Brain microvascular endothelial cell (primary cell): ENCODE measurements at places on chromosomes 6 and 20.
A peak's percentile ranks its signal among the peaks of the same experiment; 100 is the strongest.

DNA sequence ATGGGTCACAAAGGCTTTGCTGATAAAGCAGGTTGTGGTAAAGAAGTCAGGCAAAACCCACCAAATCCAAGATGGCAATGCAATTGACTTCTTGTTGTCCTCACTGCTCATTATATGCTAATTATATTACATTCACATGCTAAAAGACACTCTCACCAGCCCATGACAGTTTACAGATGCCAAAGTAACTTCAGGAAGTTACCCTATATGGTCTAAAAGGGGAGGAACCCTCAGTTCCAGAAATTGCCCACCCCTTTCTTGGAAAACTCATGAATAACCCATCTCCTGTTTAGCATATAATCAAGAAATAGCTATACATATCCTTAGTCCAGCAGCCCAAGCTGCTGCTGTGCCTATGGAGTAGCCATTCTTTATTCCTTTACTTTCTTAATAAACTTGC lies 501.1 kb downstream of the MEI4 start:
- DNase-seq, result no peak

DNA sequence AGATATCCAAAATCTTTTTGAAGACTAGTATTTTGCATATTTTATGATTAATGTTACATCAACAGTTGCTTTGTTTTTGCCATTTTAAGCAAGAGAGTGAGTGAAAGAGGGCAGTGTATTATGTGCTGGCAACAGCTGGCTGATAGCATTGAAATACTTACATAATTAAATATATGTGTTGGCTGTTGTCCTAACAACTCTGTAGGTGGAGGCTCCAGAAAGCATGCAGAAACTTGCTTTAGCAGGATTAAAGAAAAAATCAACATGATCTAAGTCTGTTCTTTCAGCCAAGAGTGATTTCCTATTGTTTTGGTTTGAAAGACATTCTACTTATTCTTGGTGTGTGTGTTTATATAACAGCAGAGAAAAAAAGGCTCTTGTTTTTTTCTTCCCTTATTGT lies 127.5 kb downstream of the CDKAL1 start:
- no peak for DNase-seq

- no peak for DNase-seq
Observed at GRCh38 chr6:101845621-101846020, 452.1 kb downstream of the GRIK2 start.

DNA sequence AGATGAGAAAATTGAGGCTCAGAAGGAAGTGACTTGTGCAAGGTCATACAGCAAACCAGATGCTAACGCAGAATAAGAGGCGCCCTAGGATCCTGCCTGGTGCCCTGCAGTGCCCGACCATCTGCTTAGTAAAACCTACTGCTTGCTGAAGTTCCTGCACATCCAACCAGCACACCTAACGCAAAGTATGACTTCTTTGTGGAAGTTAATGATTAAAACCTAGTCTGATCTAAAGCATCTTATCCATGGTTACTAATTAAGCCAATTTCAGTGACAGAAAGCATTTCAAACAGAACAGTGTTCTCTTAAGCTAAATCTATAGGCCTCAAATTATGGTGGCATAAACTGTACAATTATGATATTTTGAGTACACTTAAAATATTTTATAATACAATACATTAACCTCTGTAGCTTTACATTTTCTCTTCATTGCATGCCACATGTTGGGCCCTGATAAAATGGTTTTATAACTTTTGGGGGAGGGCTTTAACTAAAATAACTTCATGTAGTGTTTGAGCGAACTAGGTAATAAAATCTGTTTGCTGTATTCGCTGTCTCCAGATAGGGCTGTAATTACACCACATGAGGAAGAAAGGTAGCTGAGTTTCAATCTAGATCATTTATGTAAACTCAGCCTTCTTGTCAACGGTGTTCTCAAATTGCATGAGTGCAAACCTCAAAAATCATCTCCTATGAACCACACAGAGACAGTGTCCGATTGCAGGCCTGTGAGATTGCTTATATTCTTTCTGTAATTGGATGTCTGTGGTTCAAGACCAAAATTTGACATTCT lies 37.5 kb upstream of the BEND3 start:
- no peak for DNase-seq

- no peak for DNase-seq
Observed at GRCh38 chr20:24662322-24662721, 192.9 kb downstream of the SYNDIG1 start.

- DNase-seq, result no peak
Observed at GRCh38 chr6:155142168-155143028, 121.4 kb upstream of the CLDN20 start.

GRCh38 chr20:59032713-59033059 lies 551 bp upstream of the ATP5F1E start:
- DNase-seq, result no peak

GRCh38 chr6:43697421-43697820 lies 9.8 kb upstream of the MRPS18A start:
- DNase-seq, result no peak

GRCh38 chr20:58327211-58327610 lies 17.7 kb downstream of the RAB22A start:
- DNase-seq, result no peak

DNA sequence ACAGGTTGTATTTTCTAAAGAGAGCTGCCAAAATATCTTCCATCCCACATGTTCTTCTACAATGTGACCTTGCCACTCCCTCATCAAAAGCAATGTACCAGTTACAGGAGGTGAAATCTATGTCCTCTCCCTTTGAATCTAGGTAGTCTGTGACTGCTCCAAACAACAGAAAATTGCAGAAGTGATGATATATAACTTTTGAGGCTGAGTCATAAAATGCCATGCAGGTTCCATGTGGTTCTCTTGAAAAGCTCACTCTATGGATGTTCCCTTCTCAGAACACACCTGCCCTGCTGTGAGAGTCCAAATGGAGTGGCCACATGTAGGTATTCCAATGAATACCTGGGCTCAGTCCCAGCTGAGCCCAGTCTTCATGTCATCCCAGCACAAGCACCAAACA lies 16.9 kb upstream of the PHIP start:
- no peak for DNase-seq

GRCh38 chr6:25649611-25650010 lies 2.4 kb upstream of the SCGN start:
- no peak for DNase-seq

- DNase-seq, result peak; percentile 29
Observed at GRCh38 chr6:4582506-4583417, 193.4 kb upstream of the CDYL start.

GRCh38 chr6:217048-217659 lies 75.1 kb upstream of the DUSP22 start:
- no peak for DNase-seq

DNA sequence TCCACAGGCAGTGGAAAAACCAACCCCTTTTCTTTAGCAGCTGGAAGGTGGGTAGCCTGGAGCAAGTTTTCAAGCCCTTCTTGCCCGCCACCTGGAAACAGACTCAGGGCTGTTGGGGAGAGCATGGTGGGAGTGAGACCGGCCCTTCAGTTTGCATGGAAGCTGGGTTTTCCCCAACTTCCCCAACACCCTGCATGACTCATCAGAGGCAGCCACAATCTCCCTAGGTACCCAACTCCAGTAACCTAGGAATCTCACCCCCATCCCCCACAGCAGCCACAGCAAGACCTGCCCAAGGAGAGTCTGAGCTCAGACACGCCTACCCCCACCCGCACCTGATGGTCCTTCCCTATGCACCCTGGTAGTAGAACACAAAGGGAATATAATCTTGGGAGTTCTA lies 86.3 kb upstream of the IRAK1BP1 start:
- DNase-seq, result no peak

DNA sequence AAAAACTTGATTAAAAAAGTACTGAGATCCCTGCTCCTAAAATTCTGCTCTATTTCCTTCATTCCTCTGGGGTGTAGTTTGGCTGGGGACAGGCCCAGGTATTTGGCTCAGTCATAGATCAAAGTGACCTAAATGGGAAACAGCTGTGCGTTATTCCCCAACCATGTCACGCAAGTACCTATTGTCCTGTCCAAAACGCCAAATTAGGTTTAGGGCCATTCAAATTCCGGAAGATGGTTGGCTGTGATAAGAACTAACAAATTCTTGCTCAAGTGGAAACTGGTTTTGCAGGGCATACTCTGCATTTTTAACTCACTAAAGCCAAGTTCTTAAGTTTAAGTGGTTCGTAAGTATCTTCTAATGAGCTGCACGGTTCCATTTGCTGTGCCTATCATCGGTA lies 147.6 kb upstream of the TMEM170B start:
- DNase-seq, result no peak

- DNase-seq, result no peak
Observed at GRCh38 chr6:168024951-168025510, 27.6 kb downstream of the KIF25 start.

DNA sequence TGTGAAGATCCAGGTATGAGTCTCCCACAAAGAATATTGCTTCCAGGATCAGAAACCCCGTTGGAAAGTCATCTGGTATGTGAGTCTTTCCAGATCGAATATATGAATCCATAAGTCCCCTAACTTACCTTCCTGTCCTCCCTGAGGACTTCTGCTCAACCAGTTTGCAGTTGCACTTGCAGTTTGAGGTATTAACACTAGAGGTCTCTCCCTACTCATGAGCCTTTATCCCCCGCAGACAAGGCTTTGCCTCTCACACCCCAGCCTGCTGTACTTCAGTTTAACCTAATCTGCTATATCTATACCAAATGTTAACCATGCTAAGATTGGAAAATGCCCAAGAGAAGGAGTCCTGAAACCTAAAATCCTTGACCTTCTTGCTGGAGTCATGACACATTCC lies 135.3 kb upstream of the DEFB112 start:
- no peak for DNase-seq

GRCh38 chr20:56426026-56426425 lies 14.0 kb downstream of the CASS4 start:
- DNase-seq, result no peak

DNA sequence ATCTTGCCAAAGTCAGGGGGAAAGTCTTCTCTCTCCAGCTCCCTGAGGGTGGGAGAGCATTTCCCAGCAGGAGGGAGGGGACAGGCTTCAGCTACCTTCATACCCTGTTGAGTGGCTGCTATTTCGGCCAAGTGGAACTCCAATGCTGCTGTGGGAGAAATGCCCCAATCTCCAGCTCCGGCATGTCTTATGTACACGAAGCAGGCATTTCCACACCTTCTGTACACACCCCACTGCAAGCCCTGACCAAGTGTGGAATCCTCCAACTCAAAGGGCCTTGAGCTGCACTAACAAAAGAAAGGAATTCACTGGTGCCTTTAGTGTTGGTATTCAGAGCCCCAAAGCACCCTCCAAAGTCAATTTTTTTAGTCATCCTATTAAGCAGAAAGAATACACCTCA lies 313.6 kb upstream of the NT5E start:
- no peak for DNase-seq

DNA sequence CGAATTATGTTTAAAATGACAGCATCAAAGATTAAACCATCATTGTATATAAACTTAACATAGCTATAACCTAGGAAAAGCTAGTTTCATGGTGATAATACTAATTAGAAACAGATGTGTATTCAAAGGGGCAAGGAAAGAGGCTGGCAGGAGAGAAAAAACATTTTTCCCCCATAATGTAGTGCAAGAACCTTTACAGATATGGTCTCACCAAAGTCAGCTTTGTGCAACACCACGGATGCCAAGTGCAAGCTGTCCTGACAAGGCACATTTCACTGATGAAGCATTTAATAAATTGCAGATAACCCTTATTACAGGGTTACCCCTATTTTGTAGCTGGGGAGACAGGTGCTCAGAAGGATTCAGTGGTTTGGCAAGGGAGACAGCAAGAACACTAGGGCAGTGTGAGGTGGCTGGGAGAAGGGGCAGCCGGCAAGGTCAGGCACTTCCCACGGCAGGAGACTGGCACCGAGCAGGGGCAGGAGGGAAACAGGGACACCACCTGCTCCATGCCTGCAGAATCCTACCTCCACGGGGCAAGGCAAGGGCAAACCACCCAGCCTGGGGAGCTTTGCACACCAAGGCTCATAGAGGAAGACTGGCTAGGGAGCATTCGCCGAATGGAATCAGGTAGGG lies 6.5 kb downstream of the RPS6KA2 start:
- no peak for DNase-seq
